ENCODE measurements at places on chromosomes 4 and X.

- no peak for DNase-seq
Measured at GRCh38 chr4:42736527-42737195, 79.8 kb upstream of the ATP8A1 start.

DNA sequence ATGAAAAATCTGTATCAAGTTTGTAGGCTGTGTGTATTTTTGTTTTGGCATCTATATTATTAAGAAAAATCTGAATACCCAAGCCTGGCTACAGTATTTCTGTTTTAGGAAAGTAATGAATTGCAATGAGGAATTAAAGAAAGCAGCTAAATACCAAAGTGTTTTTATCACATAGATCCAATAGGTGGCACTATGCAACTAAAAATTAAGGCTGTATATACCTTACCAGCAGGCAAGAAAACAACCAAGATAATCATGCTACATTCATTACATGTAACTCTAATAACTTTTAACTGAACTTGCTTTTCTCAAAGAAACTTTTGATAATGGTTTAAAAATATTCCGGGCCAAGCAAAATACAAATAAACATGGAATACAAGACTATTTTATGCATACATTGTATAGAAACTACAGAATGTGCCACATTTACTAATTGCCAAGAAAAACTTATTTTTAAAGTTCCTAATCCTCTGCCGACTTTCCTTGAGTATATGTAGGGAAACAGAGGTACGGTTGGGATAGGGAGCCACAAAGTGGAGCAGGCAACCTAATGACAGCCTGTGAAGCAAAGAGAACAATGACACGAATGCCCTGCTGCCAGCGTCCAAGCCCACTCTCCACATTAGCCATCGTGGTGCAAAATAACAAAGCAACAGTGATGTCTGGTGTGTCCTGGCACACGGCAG, 63.7 kb downstream of the SEC24D start:
- DNase-seq: no peak

DNA sequence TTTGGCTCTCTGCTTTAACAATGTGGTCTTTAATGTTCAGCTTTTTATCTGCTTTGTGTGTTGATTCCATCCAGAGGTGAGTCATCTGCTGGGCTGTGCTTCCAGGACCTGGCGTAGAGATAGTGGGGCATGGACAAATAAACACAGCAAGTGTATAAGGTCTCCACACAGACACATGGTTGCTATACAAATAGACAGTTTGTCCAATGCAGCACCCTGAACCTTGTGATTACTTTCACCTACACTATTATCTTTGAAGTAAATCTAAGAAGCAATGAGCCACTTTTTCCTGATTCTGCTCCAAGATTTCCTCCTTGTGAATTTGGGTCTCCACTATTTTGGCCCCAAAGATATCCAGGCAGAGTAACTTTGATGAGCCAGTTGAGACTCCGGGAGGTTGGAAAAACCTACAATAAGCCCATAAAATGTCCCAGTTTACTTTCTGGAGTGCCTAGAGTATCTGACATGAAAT, 12.1 kb downstream of the PPARGC1A start:
- no peak for DNase-seq

DNA sequence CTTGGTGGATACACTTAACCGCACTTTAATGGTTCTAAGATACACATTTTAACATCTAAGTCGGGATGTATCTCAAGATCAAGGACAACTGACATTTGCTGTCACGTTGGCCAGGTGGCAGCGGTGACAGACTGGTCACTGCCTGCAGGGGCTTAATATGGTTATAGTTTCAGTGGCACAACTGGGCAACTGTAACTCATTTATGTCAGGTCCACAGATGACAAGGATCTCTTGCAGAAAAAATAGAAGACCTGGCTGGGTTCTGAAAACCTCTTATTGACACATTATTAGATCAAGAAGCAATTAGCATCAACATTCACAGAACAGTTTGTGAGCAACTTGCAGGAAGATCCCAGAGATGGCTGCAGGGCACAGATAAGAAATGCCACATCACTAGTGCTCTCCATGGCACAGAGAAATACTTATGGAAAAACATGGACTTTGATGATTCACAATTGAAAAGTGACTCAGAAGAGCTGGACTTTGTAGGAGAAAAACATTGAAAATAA, 99.6 kb upstream of the SORBS2 start:
- DNase-seq: no peak

- no peak for DNase-seq
Measured at GRCh38 chr4:39759569-39759968, 61.6 kb downstream of the UBE2K start.

DNA sequence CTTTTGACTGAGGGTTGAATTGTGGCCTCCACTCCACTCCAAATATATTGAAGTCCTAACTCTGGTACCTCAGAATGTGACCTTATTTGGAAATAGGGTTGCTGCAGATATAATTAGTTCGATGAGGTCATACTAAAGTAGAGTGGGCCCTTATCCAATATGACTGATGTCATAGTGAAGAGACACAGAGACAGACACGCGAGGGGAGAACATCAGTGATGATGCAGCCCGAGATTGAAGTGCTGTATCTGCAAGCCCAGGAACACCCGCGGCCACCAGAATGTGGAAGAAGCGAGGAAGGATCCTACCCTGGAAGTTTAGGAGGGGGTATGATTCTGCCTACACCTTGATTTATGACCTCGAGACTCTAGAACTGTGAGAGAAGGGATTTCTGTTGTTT, 279.0 kb downstream of the ANKRD50 start:
- DNase-seq: no peak

DNA sequence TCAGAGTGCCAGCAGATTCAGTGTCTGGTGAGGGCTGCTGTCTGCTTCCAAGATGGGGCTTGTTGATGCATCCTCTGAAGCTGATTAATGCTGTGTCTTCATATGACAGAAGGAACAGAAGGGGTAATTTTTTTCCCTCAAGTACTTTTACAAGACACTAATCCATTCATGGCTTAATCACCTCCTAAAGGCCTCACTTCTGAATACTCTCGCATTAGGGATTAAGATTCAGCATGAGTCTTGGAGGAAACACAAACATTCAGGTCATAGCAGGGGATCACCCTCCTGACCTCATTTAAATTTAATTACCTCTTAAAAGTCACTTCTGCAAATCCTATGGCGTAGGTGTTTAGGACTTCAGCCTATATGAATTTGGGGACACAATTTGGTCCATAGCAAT, 1145.5 kb upstream of the PCDH10 start:
- no peak for DNase-seq

- no peak for DNase-seq
Measured at GRCh38 chr4:127606823-127607222, 25.9 kb upstream of the INTU start.

DNA sequence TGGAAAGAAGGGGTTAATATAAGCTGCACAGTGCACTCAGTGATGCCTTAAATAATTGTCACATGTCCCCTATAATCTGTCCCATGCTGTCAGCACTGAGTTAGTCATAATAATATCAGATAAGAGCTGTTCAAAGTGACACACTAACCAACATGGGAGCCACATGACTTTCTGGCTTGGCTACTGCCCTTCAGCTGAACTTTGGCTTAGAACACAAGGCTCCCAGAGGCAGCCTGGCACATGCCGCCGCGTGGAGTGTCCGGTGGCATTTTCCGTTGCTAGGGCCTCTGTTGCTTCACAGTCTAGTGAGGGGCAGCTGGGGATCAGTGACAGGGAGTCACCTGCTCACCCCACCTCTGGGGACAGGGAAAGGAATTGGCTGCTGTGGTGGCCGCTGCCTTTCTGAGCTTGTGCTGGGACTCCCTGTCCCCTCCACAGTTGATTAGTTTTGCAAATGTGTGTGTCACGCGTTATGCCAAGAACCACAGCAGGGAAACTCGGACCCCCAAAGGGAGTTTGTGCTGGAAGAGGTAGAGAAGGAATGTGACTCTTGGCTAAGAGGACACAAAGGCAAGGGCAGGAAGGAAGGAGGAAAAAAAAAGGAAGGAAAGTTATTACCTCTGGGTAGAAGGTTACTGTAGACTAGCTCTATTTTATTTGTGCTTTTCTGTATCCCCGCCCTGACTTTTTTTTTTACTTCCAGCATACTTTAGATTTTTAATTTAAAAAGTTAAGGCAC, 41.1 kb upstream of the PPARGC1A start:
- no peak for DNase-seq

DNA sequence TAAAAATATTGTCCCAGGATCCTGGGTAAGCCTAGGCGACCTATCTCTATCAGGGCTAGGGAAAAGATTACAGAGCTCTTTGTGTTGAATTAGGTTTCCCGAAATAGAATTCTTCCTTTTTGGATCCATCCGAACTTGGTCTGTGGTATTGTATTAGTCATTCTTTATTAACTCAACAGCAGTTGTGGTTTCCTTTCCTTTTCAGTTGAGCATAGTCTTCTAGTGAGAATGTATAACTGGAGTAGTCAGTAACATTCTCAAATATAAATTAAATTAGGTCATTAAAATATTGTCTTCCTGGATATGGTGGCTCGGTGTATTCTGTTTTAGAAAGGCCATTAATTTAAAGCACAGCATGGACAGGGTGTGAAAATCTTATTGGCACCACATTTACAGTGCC, 520.4 kb downstream of the NLGN4X start:
- DNase-seq: no peak

- no peak for DNase-seq
Measured at GRCh38 chrX:2284601-2285000, 216.2 kb downstream of the DHRSX start.

DNA sequence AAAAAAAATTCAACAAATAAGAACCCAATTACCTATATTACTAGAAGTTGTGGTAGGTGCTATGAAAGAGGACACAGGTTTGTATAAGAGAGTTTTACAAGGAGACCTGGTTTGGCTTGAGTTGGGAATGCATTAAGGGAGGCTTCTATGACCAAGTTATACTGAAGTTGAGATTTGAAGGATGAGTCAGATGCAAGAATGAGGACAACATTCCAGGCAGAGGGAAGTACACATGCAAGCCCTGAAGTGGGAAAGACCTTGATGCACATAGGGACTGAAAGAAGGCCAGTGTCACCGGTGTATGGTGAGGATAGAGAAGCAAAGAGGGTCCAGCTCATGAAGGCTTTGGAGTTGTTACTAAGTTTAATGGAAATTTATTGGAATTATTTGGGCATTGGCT, 52.2 kb downstream of the ANK2 start:
- no peak for DNase-seq

- DNase-seq: no peak
Measured at GRCh38 chr4:184807256-184807655, 18.5 kb downstream of the ACSL1 start.

GRCh38 chr4:1116838-1117237, 3.5 kb upstream of the RNF212 start:
- DNase-seq: peak; percentile 5

GRCh38 chr4:161948026-161948770, 215.6 kb downstream of the FSTL5 start:
- DNase-seq: no peak

DNA sequence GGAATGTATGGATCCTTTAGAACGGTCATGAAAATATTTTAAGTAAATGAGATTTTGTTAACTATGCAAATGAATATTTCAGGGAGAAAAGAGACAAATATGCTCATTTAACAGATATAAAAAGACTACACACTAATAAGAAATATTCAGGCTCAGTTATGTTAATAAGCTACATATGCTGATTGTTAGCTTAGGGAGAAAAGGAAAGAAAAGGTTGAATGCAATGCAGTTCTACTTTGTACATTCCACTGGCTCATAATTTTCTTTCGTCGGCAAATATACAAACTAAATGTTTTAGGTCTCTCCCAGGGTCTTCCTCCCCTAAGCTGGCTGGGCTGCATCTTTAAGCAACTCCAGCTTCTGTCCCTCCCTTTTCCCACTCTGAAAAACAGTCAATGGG, 2.7 kb upstream of the RTL3 start:
- DNase-seq: no peak

DNA sequence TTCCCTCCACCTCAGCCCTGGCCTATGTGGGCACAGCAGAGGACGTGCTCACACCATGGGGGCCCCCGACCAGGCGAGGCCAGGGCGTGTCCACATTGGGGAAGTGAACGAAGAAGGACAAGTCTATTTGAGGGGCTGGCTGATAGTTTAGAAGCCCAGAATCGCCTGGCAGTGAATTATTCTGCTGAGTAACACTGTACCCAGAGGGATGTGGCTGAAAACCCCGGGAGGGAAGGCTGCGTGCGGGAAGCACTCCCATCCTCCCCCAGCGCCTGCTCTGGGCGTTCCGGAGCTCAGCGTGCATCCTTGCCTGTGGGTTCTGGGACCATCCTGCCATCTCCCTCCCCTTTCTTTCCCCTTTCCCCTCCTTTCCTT, 66.6 kb downstream of the TRMT44 start:
- DNase-seq: peak; percentile 91

DNA sequence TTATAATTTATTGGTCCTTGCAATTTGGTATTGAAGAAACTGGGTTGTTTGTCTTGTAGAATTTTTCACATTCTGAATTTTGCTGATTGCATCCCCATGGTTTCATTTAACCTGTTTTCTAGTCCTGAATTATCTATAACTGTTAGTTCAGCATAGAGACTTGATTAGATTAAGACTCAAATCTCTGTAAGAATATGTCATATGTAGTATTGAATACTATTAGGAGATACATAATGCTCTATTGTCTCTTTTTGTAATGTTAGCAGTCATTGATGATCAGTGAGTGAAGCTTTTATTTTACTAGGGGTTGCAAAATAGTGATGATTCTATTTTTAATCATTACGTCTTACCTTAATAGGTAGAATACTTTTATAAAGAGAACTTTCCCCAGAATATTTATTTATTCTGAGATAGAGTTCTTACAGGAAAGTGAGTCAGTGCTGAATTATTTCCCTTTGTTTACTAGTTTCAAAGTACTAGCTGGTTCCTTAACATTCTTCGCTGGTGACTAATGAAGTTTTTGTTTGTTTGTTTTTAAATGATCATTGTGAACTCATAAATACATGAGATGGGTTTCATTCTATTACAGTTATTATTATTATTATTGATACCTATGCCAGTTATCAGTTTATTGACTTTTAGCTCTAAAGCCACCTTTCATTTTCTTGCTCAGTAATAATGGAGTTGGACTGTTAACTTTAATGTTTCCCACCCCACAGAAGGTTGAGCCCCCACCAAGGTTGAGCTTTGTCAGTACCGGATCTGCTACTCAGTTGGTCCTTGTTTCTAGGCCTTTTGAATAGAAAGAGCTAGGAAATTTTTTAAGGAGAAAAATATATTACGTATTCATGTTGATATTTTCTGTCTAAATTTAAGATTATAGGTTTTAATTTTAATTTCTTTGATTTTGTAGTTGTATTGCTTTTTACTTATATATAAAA, 102.3 kb downstream of the LARP1B start:
- DNase-seq: no peak

DNA sequence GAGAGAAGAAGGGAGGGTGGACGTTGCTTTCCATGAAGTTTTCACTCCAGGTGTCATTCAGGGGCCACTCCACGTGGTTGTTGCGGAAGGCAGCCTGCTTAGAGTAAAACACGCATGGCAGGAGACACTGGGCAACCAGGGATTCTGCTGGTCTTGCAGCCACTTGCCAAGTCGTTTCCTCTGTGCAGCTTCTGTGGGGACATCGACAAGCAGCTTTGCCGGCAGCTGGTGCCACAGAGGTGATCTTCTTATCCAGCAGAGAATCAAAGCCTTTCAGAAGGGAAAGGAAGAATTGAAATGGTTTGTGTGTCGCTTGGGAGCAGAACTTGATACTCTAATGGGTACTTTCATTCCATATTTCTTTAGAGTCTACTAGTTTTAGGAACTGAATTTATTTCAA, 867.1 kb upstream of the TENM3 start:
- no peak for DNase-seq

- DNase-seq: no peak
Measured at GRCh38 chr4:13977746-13978145, 350.2 kb upstream of the BOD1L1 start.
